ENCODE measurements at places on chromosomes 5 and 9. TPM values are rescaled to one million over a fixed set of nuclear protein-coding genes. Genes with fewer than 3 reads are reported as not detected.

The MRPS2 gene
- total RNA-seq, result 50.8 TPM

The TMED9 gene
- total RNA-seq, result 286 TPM

The MOB3B gene
- not detected for total RNA-seq

The SLC25A51 gene
- total RNA-seq, result 36.2 TPM

The MTAP gene
- 51.2 TPM for total RNA-seq

The KIF24 gene
- total RNA-seq, result 4.5 TPM

The ACTBL2 gene
- not detected for total RNA-seq

The LMX1B gene
- total RNA-seq, result not detected

The AQP3 gene
- 0.93 TPM for total RNA-seq

The AGXT2 gene
- not detected for total RNA-seq

The CEMIP2 gene
- 44.3 TPM for total RNA-seq

The FOXI1 gene
- total RNA-seq, result not detected

The IL6ST gene
- total RNA-seq, result 361 TPM

The GABBR2 gene
- total RNA-seq, result 9.2 TPM

The PRXL2C gene
- total RNA-seq, result 14.7 TPM
